ENCODE measurements at places on chromosomes 7 and 10.

- no peak for DNase-seq
Observed at GRCh38 chr7:130178251-130178650, 27.0 kb downstream of the TMEM209 start.

GRCh38 chr7:121872831-121873288, at the start of gene PTPRZ1:
PTPRZ1 (plus strand) TSS chr7:121873161; CDS start chr7:121873500, 339 bp downstream.
- DNase-seq, result no peak

GRCh38 chr7:157158400-157158799, 19.7 kb downstream of the UBE3C start:
- no peak for DNase-seq

GRCh38 chr10:77798940-77799339, 127.6 kb downstream of the DLG5 start:
- no peak for DNase-seq

DNA sequence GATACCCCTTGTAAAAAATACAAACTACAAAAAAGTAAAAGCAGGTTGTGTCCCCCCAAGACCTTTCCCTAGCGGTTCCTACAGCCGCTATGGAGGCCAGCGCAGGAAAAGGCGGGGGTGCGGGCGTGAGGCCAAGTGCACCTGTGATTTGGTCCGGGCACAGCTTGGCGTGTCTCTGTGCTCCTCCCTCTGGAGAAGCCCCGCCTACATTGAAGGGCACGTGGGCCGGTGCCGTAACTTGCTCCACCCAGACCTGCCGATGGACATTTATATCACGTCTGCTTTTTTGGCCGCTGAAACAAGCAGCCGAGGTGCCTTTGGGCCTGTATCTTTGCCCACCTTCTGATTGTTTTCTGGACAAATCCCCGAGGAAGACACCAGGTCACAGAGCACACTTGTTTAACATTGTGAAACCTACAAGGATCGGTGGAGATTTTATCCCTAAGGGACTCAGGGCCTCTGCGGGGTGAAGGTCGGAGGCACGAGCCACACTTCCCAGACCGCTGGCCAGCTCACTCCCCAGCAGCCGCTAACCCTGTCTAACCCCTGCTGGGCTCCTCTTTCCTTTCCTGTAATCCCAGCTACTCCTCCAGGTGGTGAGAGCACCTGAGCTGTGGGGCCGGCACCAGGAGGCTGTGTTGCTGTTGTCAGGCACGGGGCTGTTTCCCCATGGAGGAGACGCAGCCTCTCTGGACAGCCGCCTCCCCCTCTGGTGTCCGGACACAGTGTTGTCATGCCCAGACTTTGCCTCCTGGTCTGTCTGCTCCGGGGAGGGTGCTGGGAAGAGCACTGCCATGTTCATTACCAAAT, 18.8 kb upstream of the INPP5A start:
- no peak for DNase-seq

DNA sequence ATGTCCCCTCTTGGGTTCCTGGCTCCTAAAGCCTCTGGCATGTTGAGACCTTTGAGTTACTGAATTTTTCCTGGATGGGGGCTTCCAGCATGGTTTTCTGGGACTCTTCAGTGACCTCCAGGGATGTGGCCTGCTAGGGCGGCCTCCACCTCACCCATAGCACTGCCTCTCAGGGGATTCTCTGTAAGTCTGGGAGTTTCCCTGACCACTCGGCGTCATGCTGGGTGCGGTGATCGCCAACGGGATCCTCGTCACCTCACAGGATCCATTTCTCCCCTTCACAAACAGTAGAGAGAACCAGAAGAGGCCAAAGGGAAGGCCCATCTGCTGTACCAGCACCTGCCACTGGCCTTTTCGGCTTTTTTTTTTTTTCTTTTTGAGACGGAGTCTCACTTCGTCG, 84.3 kb downstream of the NPTX2 start:
- DNase-seq, result no peak

DNA sequence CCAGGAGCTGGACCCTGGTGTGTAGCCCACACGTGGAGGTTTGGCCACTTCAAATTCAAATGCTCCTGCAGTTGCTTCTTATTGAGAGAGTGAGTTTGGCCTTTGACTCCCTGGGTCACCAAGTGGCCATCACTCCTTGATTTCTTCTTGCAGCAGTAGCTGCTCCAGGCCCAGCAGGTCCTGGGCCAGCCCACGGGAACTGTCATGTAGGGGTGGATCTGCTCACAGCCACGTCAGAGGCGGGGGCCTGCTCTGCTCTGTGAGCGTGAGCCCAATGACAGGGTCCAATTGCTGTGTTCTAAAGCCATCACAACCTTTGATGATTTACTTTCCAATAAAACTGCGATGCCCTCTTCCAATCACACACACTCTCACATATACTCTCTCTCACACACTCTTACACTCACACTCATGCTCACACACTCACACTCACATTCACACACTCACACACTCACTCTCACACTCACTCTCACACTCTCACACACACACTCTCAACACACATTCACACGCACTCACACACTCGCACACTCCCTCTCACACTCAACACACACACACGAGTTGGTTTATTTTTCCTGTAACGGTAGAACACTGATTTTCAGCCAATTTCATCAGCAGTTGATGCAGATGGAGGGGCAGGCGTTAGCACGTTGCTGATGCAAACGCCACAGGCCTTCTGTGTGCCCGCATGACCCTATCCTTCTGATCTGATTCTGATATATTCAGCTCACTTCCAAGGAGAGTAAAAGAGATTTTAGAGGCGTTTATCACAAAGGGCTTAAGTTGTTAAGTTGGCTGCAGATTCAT, 210.7 kb upstream of the PPP2R2D start:
- DNase-seq, result no peak

DNA sequence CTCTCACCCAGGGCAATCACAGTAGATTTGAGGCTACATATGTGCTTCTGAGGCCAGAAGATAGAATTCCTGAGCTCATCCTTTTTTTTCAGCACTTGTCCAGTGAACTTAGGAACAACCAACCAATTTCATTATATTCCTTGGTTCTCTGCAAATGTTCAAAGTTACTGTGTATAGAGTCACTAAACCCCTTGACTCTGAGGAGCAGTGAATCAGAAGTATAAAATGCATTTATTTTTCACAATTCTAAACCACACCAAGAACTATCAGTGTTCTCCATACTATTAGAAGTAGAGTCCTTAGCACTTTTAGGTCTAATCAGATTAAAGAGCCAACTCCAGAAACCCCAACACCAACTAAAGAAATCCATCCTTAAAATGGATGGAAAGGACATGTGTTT, 19.6 kb upstream of the PAPSS2 start:
- no peak for DNase-seq

DNA sequence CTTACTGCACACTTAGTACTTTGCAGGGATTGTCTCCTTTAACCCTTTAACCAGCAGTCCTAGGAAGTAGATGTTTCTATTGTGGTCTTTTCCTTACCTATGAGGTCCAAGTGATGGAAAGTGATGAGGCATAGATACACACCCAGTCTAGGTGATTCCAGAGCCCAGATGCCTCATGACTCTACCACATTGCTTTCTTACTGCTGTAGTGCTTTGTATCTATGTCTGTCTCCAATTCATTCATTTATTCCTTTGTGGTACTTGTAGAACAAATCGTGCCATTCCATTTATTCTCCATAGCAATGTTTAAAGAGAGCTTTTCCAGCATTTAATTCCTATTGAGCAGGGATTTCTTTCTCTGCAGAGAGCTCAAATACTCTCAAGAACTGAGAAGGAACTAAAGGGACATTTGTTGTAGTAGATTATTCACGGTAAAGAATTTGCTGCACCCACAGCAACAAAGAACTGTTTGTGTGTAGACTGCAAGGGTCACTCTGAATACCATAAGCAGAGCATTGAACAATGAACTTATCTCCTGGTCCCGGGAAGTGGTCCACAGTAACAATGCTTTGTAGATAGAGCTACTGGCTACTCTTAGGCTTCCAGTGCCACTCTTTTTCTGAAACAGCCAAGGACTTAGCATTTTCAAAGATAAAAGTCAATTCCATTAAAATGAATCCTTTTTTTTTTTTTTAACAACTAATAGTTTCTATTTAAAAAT, 337.0 kb downstream of the PTEN start:
- DNase-seq, result no peak

- DNase-seq, result no peak
Observed at GRCh38 chr7:98902523-98902922, 24.2 kb downstream of the TRRAP start.

GRCh38 chr10:17454161-17455014, at the start of gene ST8SIA6:
ST8SIA6 (minus strand) TSS chr10:17454595; CDS start chr10:17454255, 340 bp downstream.
- DNase-seq, result peak; percentile 63

DNA sequence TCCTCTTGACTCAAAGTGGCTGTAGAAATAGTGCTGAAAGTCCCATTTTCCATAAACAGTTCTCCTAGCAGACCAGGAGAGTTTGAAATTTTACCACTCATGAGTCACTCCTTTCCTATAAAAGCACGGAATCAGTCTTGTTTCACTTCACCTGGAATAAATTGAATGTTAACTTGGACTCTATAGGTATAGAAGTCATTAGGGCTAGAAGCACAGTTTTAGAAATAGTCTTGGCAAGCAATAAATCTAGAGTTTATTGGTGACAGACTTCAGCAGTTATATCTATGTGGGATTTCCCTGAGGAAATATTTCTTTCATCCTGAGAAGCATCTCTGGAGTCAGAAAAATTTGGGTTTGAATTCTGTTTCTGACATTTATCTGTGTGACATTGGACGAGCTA, 212.4 kb downstream of the RNLS start:
- no peak for DNase-seq

DNA sequence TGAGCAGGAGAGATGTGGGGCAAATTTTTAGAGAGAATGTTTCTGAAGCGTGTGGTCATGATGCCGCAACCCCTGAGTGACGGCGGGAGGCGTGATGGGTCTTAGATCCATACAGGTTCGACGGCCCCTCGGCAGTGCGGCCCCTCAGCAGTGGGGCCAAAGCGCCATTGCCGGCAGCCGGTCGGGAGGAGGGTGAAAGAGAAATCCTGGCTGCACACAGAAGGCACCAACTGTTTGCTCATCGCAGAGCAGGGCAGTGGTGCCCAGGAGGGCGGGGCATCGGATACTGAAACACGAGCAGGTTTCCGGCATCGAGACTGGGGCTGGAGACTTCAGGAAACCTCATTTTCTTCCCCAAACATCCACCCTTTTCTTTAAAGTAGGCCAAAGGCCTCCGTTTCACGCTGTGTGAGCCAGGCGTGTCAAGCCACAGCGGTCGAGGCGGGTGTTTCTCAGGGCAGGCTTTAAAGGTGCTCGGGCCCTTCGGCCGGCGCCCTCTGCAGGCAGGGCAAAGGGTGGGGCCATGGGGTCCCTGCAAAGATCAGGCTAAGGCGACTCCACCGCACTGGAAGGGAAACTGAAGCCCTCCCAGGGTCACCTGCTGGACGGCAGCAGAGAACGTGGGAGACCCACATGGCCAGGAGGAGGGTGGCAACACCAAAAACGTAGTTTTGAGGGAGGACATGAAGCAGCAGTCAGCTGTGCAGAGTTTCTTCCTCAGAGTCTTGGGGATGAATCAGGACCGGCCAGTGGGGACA, 42.0 kb upstream of the PPP2R2D start:
- no peak for DNase-seq

- DNase-seq, result peak; percentile 1
Observed at GRCh38 chr7:104207348-104207730, 474 bp downstream of the ORC5 start.

DNA sequence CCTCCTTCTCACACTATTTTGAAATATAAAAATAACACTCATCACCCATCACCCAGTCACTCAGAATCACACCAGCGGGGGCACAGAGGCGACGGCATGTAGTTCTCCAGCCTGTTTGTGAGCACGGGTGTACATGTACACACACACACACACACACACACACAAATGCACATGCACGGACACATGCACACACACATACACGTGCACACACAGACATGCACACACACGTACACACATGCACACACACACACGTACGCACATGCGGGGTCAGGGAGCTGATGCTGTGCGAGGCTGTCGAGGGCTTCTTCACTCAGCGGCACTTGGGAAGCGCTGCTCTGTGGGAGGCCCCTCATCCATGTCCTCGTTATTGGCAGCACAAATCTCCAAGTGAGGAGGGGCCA, 178.8 kb downstream of the ELFN1 start:
- DNase-seq, result no peak

DNA sequence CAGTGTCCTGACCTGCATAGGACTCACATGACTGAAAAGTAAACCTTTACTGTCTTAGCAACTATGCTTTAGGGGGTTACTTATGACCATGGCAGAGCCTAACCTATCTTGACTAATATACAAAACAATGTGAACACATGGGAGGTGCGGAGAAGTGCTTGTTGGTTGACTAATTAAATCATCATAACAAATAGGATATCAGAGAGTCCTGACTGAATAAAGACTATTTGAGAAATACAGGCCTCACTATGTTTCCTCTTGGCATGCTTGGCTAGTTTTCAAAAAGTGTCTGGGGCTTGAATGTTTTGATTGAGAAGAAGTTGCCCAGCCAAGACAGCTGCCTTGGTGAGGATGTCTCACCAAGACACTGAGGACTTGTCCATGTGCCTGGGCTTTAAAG, 104.4 kb upstream of the PHYHIPL start:
- no peak for DNase-seq

DNA sequence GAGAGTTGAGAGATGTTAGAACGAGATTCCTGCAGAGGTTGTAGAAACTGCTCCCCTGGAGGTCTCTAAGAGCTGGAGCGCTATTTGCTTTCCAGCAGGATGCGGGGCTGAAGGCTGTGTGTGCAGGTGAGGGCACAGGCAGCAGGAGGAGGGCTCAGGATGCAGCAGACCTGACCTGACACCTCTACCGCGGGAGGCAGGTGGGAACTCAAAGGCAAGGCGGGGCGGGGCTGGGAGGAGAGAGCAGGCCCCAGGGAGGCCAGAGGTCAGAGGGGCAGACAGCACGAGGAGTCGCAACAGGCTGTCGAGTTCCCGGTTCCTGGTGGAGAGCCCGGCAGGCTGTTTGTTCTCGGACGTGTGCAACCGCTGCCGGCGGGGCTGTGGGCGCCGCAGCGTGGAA, 7.9 kb upstream of the CRTAC1 start:
- DNase-seq, result no peak

DNA sequence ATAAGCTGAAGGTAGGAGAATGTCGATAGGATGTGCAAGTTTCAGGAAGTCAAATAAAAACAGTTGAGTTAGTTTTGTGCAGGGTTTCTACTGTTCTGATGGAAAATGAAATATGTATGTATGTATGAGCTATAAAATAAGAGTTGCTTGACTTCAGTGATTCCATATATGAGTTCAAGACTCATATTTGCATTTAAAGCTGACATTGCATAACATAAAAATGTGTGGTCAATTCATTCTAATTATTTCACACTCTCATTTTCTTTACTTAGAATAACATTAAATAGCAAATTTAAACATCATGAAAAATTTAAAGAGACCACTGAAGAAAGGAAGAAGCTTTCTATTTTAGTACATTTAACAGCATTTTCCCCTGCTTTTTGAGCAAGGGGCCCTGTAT, 37.8 kb downstream of the IFIT5 start:
- no peak for DNase-seq

GRCh38 chr7:50687096-50687495, 95.6 kb downstream of the GRB10 start:
- DNase-seq, result no peak

Measured in CD4-positive, alpha-beta T cell treated with Interleukin-6 for 4 hours (primary cell).